Activated CD8-positive, alpha-beta memory T cell treated with anti-CD3 and anti-CD28 coated beads for 1 hour (primary cell): ENCODE measurements at places on chromosomes 11 and 22.
A peak's percentile ranks its signal among the peaks of the same experiment; 100 is the strongest.

DNA sequence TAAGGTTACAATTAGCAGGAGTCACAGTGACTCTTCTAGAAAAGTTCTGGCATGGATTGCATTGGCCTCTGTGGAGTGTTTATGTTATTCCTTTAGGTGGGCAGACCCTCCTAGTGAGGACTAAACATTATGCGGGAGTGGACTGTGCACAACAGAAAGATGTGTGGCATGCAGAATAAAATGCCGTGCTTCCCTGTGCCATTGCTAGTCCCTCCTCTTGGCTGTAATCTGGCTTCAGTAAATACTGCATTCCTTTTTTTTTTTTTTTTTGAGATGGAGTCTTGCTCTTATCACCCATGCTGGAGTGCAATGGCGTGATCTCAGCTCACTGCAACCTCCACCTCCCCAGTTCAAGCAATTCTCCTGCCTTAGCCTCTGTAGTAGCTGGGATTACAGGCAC lies 45.0 kb downstream of the SLC5A1 start:
- no peak for DNase-seq

GRCh38 chr22:36814801-36815200 lies 2.0 kb downstream of the PVALB start:
- DNase-seq: no peak

- no peak for DNase-seq
Measured at GRCh38 chr11:27571154-27571810, 64.7 kb upstream of the LIN7C start.

DNA sequence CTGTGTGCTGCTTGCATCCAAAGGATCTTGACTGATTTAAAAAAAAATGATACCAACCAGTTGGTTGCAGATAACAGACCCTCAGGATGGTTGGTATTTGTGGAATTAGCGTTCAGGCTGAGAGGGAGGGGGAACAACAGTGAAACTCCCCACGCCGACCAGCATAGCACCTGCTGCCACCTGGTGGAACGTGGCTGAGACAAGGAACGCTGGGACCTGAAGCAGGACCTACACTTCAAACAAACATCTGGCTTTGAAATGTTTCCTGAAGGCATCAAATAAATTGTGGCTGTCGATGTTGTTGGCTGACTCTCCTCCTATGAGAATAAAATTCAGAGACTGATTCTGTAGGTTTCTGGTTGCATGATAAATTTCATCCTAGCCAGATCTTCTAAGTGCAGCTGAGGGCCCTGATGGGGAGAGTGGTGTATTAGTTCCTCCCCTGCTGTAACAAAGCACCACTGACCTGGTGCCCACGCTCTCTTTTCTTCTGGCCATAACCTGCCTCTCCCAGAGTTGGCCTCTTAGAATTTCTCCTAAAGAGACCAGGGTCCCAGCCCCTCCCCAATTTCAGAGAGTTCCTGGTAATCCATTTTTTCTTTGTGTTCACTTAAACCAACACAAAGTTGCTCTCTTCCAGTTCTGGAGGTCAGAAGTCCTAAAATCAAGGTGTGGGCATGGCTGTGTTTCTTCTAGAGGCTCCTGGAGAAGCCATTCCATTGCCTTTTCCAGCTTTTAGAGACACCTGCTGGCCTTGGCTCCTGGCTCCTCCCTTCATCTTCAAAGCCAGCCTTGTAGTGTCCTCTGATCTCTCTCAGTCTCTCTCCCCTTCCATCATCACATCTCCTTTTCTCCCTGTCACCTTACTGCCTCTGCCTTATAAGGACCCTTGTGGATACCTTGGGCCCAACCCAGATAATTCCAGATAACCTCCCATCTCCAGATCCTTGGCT lies 17.3 kb downstream of the APOL2 start:
- peak; percentile 25 for DNase-seq

GRCh38 chr11:34773826-34774225 lies 142.4 kb downstream of the APIP start:
- DNase-seq: no peak
